ENCODE measurements at places on chromosomes 5 and 9.
A peak's percentile ranks its signal among the peaks of the same experiment; 100 is the strongest.

- DNase-seq: no peak
These were observed 30.1 kb upstream of the PDE8B start for GRCh38 chr5:77180167-77181081.

DNA sequence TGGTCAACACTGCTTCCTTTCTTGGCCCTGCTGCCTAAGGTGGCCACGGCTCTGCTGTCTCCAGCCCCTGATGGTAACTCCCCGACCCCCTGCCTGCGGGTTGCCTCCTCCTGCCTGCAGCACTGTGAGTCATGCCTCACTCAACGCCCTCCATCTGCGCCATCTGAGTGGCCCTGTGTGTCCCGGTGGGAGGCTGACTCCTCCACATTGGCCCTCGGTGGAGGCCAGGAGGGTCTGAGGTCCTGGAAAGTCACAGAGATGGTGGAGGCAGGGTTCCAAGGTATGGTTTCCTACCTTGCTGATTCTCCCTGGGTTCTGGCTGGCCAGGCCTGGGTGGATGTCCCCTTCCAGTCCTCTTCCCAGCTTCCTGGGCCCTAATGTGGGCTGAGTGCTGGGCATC lies 64.5 kb upstream of the ADAMTS2 start:
- no peak for DNase-seq

- no peak for DNase-seq
These were observed 84.5 kb upstream of the RAI14 start for GRCh38 chr5:34571677-34572041.

DNA sequence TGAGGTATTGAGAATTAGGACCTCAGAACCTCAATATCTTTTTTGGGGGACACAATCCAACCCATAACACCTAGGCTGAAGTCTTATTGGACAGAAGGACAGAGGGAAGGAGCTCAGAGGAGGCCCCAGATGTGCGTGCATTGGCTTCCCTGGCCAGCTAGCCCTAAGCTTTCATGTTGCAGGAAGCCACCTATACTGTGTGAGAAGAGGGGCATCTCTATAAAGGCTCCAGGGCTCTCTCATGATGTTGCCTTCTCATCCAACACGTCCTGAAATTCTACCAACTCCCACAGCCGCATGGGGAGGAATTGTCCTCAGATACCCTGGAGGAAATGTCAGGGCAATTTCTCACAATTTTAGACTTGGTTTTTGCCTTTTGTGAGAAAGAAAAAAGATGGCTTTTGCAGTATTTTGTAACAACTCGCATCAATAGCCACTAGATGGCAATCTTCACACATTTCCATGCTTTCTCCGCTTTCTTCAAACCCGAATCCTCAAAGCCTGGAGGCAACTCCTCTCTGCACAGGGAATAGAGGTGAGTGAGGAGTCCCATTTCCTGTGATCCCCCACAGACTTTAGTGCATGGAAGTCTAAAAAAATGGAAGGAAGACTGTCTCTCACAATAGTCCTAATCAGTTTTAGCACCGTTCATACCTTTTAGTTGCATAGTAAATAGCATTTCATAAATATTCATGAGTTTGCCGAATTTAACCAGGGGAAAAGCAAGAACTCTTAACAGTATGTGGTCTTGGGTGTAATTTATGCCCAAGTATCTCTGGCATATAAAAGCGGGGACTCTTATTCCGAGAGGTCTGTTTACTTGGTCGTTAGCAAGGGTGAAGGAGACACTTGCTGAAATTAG lies 7.4 kb upstream of the PPP3R2 start:
- peak; percentile 36 for DNase-seq

GRCh38 chr9:882416-882924 lies 41.0 kb downstream of the DMRT1 start:
- no peak for DNase-seq
